Left renal pelvis (tissue), 4 donors: ENCODE measurements at places on chromosomes 5 and 9. TPM values are rescaled to one million over a fixed set of nuclear protein-coding genes. Genes with fewer than 3 reads are reported as not detected.

PROB1 gene
- polyA plus RNA-seq, result 0.56 TPM

GRCh38 chr9:78366827-78367226, 69.9 kb downstream of the PSAT1 start:
- DNase-seq, result no peak

GRCh38 chr9:115632391-115632790, 514.4 kb upstream of the TNC start:
- DNase-seq, result no peak

DNA sequence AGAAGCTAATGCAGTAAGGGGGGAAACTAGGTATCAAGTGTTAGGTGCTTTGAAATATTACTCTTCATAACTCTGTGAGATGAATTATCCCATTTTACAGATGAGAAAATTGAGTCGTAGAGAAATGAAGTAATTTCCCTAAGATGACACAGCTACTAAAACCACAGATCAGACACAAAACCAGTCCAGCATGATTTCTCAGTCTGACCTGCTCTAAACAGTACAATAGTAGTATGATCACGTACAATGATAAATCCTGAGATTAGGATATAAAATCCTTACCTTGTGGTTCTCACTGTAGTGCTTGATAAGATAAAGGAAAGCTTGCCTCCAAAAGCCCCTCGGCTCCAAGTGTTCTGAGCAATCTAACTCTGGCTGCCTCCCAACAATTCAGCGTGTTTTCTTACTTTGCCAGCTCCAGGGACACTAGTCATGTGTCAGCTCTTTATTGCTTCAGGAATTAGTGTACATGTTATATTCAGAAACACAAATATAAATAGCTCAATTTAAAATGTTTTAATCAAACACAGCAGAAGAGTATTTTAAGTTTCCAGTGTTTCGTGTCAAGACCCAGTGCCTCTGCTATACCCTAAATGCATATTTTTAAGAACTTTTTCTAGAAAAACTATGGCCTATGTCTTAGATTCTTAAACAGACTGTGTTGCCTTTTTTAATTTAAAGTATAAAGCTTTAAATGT, 243.6 kb downstream of the DENND1A start:
- DNase-seq, result no peak
